Psoas muscle (tissue), 8 donors: ENCODE measurements at places on chromosomes 7 and 10.

GRCh38 chr10:91313796-91314485, 93.5 kb downstream of the PCGF5 start:
- DNase-seq = no peak
- H3K27me3 ChIP-seq = no peaks in the 10 kb centered on the region
- no peak overlapping the region for H3K4me3 ChIP-seq
- H3K4me1 ChIP-seq = peaks cover 4% of the 10 kb centered on the region

DNA sequence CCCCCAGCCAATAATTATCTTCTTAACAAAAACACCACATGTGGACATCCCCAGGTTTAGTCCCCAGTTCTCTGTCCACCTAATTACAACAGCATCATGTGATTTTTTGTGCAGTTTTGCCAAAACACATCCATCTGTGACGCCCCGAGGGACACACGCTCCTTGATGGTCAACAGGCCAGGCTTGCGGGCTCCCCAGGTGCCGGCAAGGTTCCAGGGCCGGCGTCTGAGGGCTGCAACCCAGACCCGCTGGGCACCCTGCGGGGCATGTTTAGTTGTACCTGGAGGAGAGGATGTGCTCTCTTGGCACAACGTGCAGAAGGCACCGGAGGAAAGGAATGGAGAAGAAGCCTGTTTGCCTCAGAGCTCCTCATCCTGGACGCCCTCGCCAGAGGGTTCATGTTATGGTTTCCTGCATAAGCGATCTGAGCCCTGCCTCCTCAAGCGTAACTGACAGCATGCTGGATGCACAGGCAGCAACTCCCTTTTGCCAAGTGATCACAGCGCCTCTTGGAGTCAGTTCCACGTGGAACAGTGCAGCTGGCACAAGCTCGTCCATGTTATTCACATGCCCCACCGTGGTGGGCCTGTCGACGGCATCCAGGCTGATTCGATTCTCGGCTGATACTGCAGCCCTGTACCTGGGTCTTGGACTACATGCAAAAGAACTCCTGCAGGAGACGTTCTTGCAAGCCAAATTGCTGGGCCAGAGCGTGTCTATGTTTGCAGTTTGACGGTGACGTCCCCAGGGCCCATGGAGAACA, 41.6 kb downstream of the JAKMIP3 start:
- H3K27ac ChIP-seq = no peak overlapping the region
- no peaks in the 10 kb centered on the region for H3K4me1 ChIP-seq
- no peak overlapping the region for H3K4me3 ChIP-seq
- no peak for DNase-seq
- H3K27me3 ChIP-seq = no peaks in the 10 kb centered on the region

GRCh38 chr7:30780941-30781340, 9.7 kb downstream of the MINDY4 start:
- H3K4me3 ChIP-seq = no peak overlapping the region
- DNase-seq = peak; percentile 16
- H3K27me3 ChIP-seq = no peaks in the 10 kb centered on the region
- no peaks in the 10 kb centered on the region for H3K36me3 ChIP-seq

DNA sequence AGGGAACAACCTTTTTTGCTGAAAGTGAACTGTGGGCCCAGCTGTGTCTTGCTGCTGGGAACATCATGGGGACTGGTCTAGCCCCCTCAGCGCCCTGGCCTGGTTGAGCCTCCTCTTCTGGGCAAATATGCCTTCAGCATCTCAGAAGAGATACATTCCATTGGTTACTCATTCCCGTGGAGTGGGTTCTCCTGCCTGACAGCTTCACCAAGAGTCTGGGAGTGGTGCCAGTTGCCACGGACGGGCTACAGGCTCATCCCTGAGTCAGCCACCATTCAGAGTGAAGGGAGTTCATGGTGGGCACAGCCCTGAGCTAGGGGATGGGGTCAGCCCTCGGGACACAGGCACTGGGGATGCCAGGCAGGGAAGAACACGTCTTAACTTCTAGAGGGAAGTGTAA, 81.9 kb downstream of the RAMP3 start:
- H3K27me3 ChIP-seq = peaks cover 11% of the 10 kb centered on the region
- no peak overlapping the region for H3K4me3 ChIP-seq
- H3K4me1 ChIP-seq = no peaks in the 10 kb centered on the region
- no peak overlapping the region for H3K27ac ChIP-seq
- H3K36me3 ChIP-seq = no peaks in the 10 kb centered on the region

DNA sequence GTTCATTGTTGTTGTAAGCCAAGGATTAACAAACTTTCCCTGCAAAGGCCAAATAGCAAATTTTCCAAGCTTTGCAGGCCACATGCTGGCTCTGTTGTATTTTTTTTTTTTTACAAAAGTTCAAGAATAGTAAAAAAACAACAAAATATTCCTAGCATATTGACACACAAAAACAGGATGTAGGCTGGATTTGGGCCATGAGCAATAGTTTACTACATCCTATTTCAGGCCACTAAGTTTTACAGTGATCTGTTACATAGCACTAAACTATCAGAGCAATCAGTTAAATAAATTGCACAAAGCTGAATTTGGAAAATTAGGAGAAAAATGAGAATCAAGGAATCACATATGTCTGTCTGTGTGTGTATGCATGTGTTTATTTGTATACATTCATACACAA, 491.8 kb upstream of the GHITM start:
- no peaks in the 10 kb centered on the region for H3K36me3 ChIP-seq
- no peaks in the 10 kb centered on the region for H3K27me3 ChIP-seq
- no peak for DNase-seq
- H3K4me1 ChIP-seq = no peaks in the 10 kb centered on the region
- H3K27ac ChIP-seq = no peak overlapping the region
- no peak overlapping the region for H3K4me3 ChIP-seq

GRCh38 chr10:74419958-74420375, 268.9 kb downstream of the ADK start:
- H3K27ac ChIP-seq = no peak overlapping the region
- no peak for DNase-seq
- H3K27me3 ChIP-seq = no peaks in the 10 kb centered on the region
- no peaks in the 10 kb centered on the region for H3K36me3 ChIP-seq
- H3K4me3 ChIP-seq = no peak overlapping the region

- H3K4me1 ChIP-seq = peaks cover 19% of the 10 kb centered on the region
- DNase-seq = peak; percentile 30
- H3K36me3 ChIP-seq = peaks cover 3% of the 10 kb centered on the region
- no peaks in the 10 kb centered on the region for H3K27me3 ChIP-seq
- H3K27ac ChIP-seq = no peak overlapping the region
These were observed 25.1 kb upstream of the LIMK1 start for GRCh38 chr7:74058486-74058885.
